Stimulated activated naive CD4-positive, alpha-beta T cell treated with Interleukin-2 at 50 U/mL for 16 hours (primary cell): ENCODE measurements at places on chromosomes 1 and 21.

DNA sequence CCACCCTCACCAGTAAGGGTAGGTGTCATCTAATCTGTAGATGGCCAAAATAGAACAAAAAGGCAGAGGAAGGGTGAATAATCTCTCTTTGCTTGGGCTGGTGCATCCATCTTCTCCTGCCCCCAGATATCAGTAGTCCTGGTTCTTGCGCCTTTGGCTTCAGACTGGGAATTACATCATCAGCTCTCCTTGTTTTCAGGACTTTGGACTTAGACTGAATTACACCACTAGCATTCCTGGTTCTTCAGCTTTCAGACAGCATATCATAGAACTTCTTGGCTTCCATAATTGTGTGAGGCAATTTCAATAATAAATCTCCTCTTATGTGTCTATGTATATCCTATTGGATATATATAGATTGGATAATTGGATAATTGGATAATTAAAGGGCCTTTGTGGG is 403.0 kb upstream of the USP24 start:
- no peak for DNase-seq

- no peak for DNase-seq
Measured at GRCh38 chr1:39102537-39103327, 76.6 kb downstream of the NDUFS5 start.

DNA sequence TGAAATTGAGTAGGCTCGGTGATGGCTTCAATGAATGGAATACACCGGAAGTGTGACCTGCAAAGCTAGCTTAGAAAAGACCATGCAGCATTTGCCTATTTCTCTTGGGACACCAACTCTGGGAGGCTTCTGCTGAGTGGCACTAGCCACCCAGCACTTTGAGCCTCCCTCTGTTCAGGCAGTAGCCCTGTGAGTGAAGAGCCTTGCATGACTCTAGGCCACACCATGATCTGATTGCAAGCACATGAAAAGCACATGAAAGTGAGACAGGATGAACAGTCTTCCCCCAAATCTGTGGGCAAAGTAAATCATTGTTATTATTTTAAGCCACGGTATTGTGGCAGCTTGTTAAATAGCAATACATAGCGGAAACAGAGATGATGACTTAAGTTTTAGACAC is 2.8 kb downstream of the CD48 start:
- DNase-seq = peak; percentile 21

- no peak for DNase-seq
Measured at GRCh38 chr1:169081503-169082123, 24.9 kb upstream of the ATP1B1 start.

DNA sequence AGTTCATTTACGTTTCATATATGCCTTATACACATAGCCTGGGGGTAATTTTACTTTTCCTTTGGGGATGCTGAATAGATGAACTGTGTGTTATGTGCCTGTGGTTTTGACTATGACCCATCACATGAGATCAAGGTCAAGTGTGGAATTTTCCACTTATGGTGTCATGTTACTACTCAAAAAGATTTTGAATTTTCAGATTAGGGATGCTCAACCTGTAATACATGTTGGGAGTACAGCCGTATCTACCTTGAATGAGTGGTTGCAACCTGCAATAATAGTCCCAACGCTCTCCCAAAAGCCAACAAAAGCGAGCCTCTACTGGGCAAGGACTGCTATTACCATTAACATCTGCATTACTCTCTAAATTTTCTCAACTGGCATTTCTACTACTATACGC is 68.5 kb upstream of the SDC3 start:
- DNase-seq = no peak

- no peak for DNase-seq
Measured at GRCh38 chr1:236176337-236177336, 34.3 kb downstream of the GPR137B start.
